ENCODE measurements at places on chromosomes 6 and 20. TPM values are rescaled to one million over a fixed set of nuclear protein-coding genes. Genes with fewer than 3 reads are reported as not detected.

DNA sequence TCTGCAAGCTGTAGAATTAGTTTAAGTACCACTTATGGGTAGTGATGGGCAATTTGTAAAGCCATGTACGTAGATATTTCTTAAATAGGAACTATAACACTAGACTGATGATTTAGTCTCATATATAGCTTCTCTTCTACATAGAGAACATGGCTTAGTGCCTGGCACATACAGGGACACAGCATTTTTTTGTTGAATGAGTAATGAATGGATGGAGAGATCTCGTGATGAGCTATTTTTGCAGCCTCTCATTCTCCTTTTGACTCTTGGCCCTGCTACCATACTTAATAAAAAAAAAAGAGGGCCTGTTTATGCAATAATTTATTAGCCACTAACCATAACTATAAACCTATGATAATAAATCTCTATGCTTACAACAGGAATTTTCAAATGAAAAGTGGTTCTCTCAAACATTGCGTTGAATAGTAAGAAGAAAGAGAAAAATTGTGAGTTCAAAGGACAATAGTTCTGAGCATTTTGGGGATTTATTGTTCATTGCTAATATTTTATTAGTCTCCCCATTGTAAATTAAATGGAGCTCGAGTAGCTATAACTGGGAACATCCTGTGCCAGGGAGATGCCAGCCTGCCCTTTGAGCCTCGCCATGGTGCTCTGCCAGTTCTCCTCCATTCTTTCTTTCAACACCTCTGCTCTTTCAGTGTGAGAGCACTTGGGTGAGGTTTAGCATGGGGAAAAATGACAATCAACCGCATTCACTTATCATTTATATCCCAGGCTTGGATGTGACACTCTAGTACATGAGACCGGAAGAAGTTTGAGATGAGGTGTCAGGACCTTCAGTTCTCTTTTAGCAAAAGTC, 14.7 kb upstream of the RCAN2 start:
- no peak for DNase-seq

DNA sequence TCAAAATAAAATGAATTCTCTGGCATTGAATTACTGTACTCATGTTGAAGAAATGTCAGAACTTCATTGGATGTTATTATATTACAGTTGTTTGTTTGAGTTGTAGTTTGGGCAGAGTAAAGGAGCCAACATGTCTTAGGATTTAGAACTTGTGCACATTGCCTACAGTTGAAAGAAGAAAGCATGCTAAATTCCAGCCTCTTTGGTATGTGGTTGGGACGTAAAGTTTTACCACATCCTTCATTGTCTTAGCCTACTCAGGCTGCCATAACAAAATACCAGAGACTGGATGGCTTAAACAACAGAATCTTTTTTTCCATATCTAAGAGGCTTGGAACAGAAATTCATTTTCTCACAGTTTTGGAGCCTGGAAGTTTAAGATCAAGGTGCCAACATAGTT, 42.4 kb downstream of the HFE start:
- no peak for DNase-seq

DNA sequence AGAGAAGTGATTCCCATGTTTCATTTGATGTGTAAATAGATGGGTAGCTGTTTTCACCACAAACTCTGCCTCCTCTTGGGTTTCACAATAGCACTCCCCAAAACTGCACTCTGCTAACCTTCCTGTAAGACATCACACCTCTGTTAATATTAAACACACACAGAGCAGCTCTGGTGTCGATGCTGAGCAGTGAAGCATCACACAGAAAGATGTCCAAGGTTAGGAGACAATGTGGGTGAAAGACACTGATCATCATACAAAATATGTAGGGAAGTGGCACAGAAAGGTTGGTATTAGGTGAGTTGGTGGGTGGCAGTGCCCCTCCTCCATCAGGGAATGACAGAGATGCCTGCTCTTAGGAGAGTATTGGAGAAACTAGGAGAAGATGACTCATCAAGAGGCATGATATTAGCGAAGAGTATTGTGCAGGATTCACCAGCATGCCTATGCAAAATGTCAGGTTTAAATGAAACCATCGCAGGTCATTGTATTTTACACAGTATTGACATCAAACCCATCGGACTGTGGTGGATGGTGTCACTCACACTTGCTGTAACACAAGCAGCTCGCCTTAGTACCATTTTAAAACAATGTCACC, 199.7 kb downstream of the TBXT start:
- DNase-seq, result no peak

DNA sequence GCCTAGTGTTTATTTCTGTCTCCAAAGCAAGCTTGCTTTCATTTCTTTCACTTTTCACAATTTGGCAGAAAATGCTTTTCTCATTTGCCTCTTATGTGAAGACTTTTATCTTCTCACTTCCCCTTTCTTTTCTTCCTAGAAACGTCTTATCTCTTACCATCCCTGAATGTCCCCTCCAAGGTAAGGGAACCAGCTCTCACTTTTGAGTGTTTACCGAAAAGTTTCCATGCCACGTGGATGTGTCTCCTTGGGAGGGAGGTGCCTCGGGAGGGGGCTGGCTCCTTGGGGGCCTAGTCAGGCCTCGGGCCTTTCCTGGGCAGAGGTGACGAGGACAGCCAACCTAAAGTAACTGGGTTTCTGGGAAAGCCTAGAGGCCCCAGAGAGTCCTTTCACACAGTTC, 127.4 kb downstream of the CD24 start:
- no peak for DNase-seq

DNA sequence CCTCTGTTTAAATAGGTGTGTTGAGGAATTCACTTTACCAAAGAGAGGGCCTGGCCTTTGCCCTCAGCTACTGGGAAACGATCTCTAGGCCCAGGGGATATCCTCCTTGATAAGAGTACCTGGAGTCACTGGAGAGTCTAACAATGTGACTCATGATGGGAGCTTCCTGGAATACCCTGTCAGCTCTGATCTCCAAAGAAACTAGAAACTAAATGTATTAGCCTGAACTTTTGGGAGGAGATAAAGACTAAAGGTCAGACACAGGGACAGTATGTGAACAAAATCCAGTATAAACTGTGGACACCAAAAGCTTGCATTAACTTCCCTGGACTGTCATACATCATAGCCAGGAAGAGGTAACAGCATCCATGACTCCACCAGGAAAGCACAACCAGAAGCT, 148.5 kb downstream of the RNGTT start:
- no peak for DNase-seq

GRCh38 chr6:111205502-111205901, 118.2 kb downstream of the SLC16A10 start:
- no peak for DNase-seq

GRCh38 chr6:42295181-42295580, 77.5 kb upstream of the MRPS10 start:
- DNase-seq, result no peak

DNA sequence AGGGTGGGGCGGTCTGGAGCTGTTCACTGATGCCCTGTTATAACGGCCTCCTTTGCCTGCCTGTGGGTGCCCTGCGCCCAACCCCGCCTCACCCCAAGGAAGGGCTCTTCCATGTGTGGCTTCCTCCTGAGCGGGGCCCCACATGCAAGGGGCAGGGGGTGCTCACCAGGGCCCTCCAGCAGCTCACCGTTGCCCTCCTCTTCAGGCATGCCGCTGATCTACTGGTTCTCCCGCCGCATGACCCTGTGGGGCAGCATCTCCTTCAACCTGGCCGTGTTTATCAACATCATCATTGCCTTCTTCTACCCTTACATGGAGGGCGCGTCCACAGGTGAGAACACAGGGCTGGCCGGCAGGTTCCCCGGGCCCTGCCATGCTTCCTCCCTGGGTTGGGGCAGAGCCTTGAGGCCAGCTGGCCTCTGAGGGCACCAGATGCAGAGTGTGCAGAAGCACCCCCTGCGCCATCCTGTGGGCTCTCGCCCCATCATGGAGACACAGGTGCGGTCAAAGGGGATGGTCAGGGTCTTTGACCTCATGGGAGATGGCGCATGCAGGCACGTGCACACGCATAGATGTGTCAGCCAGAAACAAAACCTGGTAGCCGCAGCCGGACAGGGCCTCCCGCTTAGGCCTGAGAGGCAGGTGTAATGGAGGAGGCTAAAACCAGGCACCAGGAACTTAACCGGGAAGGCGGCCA, 22.9 kb downstream of the UQCC2 start:
- DNase-seq, result no peak

GRCh38 chr6:31114541-31114878, at the start of gene PSORS1C1:
PSORS1C1 (plus strand) TSS chr6:31114800; CDS start chr6:31129633, 14,833 bp downstream.
- peak; percentile 84 for DNase-seq

DCDC2 gene
- not detected for total RNA-seq

BPIFB2 gene
- total RNA-seq, result not detected

COL12A1 gene
- total RNA-seq, result not detected

VSTM2L gene
- total RNA-seq, result not detected

COL9A3 gene
- total RNA-seq, result 59.7 TPM

PSMB9 gene
- 2.1 TPM for total RNA-seq

MUCL3 gene
- total RNA-seq, result 0.08 TPM
